ENCODE measurements at places on chromosomes 16 and 17.
A peak's percentile ranks its signal among the peaks of the same experiment; 100 is the strongest.

DNA sequence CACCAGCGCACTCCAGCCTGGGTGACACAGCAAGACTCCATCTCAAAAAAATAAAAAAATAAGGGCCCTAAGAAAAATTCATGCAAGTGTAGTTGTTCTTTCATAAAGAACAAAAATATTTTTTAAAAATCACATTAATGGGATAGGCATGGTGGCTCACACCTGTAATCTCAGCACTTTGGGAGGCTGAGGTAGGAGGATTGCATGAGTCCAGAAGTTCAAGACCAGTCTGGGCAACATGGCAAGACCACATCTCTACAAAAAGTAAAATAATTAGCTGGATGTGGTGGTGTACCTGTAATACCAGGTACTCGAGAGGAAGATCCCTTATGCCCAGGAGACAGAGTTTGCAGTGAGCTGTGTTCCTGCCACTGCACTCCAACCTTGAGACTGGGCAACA, 15.2 kb upstream of the BRIP1 start:
- DNase-seq, result no peak

DNA sequence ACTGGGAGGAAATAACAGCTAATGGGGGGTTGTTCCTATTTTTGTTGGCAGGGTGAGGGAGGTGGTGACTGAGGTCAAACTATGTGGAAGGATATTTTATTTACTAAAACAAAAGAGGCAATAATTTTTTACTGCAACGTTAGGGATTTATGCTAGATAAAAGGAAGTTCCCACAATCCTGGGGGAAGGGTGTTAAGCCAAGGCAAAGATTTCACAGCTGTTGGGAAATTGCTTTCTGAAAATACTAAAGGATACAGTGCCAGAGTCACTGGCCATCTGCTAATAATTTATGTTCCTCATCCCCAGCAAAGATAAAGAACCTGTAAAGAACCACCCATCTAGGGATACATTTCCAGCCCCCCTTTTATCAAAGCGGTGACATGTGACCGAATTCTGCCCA, 756.0 kb upstream of the RBFOX1 start:
- DNase-seq, result no peak

- DNase-seq, result peak; percentile 35
Measured at GRCh38 chr17:63954402-63955063, 18.2 kb downstream of the SCN4A start.

DNA sequence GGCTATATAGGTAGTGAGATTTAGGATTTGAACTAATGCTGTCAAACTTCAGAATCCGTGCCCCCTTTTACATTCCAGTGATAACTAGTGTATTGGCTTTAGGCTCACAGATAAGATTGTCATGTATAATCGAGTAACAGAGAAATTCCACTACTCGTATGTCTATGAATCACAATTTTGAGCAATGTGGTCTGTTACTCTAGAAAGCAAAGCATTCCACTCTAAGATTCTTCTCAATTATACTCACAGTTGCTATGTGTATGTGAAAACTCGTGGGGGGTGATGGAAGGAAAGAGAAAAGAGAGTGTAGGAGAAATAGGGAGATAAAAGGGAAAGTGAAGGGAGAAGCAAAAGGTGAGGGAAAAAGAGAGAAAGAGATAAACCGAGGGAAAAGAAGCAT, 1175.1 kb upstream of the GOT2 start:
- DNase-seq, result no peak

DNA sequence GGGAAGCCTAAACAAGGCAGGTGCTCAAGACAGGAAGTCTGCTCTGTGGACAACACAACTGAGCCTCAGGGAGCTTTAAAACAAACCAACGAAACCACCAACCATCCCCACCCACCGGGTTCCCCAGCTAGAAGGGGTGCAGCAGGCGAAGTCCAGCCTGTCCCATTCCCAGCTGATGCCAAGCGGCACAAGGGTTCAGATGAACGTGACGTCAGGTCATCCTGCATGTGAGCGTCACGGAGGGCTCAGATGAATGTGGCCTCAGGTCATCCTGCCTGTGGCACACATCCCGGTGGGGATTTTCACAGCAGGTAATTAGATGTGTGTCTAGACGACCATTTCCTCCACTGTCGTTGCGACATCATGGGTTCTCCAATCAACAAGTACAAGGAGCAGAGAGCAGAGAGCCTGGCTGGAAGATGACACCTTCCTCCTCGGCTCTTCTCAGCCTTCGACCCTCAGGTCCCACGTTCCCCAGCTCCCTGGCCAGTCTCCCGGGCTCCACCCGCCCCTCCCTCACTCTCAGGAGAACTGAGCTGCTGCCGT, 246.5 kb downstream of the FOXL1 start:
- no peak for DNase-seq

DNA sequence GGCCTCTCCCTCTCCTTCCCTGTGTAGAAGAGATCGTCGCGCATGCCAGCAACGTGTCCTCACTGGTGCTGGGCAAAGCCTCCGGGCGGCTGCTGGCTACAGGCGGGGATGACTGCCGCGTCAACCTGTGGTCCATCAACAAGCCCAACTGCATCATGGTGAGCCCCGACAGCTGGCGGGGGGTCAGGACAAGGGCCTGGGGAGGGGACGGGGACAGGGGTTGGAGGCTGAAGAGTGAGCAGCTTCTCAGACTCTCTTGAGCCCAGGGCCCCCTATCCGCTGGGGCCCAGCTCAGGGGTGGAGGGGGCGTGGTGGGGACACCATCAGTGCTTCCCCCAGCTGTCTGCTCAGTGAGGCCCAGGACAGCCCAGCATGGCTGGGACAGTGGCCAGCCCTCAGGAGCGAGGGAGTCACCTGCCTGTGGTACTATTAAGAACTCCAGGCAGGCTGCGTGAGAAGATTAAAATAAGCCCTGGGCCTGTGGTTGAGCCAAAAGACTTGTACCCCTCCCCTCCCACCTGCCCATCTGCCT, 6.2 kb downstream of the KATNB1 start:
- DNase-seq, result no peak

- peak; percentile 45 for DNase-seq
Measured at GRCh38 chr17:40615068-40615840, 32.4 kb downstream of the SMARCE1 start.

GRCh38 chr17:68600931-68601564, at the start of gene FAM20A:
FAM20A (minus strand) TSS chr17:68601367; CDS start chr17:68600666, 701 bp downstream.
- DNase-seq, result peak; percentile 36

- DNase-seq, result no peak
Measured at GRCh38 chr17:68662037-68662432, 60.9 kb upstream of the FAM20A start.

DNA sequence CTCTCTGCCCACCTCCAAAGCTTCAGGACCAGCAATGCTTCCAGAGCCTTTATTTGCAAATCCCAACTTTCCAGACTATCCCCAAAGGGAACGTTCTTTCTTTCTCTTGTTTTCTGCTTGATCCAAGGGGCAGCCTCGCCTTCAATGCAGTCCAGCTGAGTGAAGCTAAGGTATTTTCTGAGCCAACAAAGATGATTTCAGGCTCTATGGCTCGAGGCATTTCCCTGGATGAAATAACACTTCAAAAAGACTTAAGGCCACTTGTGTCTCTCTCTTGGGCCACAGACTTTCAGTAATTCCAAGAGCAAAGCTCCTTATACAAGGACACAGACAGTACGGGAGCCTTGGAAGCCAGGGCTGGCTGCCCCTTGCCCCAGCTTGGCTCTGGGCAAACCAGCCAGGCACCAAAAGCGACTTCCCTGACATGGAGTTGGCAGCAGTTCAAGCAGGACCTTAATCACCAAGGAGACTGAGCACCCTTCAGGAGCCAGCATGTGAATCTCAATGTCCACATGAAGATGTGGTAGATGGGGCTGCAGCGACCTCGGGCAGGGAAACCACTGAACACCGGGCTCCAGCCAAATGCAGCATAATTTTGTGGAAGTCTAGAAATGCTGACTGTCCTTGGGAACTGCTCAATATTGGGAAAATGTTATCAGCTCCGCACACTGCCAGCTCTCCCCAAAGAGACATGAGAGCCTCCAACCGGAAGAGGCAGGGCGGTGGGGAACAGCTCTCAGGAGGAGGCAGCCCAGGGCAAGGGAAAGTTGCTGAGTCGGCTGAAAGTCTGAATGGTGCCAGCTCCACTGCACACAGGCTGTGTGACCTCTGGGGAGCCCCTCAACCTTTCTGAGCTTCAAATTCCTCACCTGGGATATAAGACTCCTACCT, 39.0 kb downstream of the TK2 start:
- DNase-seq, result no peak

- no peak for DNase-seq
Measured at GRCh38 chr17:67528751-67529436, 151.8 kb downstream of the PITPNC1 start.

DNA sequence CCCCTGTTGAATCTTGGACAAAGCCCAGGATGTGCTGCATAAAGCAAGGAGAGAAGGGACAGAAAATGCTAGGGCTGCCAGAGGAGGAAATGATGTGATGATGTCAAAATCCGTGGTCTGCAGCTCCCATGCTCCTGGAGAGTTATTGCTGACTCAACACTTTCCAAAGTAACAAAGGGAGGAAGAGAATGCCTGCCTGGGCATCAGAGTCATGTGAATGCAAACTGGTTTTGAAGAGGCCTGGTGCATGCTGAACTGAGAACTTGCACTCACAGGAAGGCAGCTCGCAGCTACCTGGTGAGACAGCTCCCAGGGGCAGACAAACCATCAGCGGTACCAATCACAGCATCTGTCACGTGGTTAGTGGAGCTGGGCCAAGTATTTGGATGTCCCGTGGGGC, 2.8 kb downstream of the MARVELD3 start:
- no peak for DNase-seq

GRCh38 chr17:4945944-4946280, 2.4 kb downstream of the PFN1 start:
- no peak for DNase-seq

GRCh38 chr16:1143761-1144450, 9.0 kb upstream of the CACNA1H start:
- DNase-seq, result no peak

- DNase-seq, result no peak
Measured at GRCh38 chr17:61669522-61669921, 78.5 kb upstream of the NACA2 start.

Data from stimulated activated CD4-positive, alpha-beta T cell treated with anti-CD3 and anti-CD28 coated beads, Interleukin-15, amount 100 ng/mL, for 24 hours (primary cell).